Fibroblast of skin of left quadriceps (primary cell): ENCODE measurements at places on chromosomes 2 and 18.

- DNase-seq: no peak
Observed at GRCh38 chr2:141015341-141016047, 1115.3 kb downstream of the LRP1B start.

- DNase-seq: no peak
Observed at GRCh38 chr18:47802802-47803201, 127.7 kb downstream of the SMAD2 start.

DNA sequence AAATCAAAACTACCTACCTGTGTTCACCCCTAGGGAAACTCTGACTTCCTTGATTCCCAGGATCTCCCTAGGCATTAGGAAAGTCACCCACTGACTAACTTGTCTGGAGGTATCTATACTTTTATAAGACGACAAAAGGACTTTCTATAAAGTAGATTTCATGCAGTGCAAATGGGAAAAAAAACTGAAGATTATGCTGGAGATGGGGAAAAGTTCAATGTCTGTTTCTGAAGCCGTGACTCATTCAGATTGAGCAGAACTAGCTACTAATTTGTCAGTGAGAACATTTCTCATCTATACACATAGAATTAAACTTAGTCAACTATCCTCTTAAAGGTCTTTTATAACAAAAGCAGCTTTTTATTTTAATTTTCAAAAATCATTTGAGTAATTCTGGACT, 6.0 kb downstream of the SEPTIN10 start:
- DNase-seq: no peak

DNA sequence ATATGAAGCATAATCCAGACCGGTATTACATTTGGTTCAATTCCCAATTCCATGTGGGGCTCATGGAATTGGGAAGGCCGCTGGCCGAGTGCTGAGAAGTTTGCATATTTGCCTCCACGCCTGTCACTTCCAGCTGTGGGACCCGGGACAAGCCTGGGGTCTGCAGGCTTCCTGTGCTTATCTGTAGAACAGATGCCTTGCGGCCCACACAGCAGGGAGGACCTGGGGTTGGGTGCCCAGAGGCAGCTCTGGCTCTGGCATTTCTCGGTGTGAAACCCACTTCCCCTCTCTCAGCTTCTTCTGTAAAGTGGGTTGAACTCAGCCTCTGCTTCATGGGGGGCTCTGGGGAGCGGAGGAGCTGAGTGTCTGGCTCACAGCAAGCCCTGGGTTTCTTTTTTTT, 97.9 kb downstream of the SH3BP4 start:
- no peak for DNase-seq

GRCh38 chr18:61735564-61736102, 157.2 kb downstream of the RNF152 start:
- no peak for DNase-seq

DNA sequence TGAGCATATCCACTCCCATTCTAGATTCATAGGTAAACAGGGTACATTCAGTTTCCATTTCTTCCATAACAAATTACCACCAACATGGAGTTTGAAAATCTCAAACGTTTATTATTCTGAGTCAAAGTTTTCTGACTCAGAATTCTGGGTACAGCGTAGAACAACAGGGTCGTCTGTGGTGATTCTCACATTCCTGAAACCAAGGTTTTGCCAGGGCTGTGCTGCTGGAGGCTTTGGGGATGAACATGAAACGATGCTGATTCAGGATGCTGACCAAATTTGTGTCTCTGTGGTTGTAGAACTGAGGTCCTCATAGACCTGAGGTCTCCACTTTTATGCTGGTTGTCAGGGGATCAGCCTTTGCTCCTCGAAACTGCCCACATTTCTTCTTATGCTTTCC, 255.7 kb downstream of the DSEL start:
- no peak for DNase-seq

DNA sequence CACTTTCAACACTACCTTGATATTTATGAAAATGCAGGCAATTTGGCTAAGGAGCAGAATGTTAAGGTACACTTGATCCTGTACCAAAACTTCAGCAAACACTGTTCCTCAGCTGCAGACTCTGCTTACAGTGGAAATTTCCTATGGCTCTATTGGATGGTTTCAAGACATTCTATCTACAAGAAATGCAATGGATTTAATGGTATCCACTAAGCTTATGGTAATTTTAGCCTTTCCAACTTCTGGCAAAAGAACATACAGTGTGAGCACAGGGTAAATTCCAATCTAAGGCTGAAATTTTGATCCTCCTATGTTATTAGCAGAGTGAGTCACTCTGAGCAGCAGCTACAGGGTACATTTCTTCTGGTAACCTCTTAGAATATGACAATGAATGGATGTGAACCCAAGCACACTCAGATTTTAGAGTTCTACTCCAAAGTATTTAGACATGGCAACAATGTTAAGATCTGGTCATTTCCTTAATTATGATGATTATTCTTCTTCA, 361.8 kb upstream of the PIK3C3 start:
- DNase-seq: no peak

GRCh38 chr18:27994571-27994970, 182.4 kb downstream of the CDH2 start:
- no peak for DNase-seq

DNA sequence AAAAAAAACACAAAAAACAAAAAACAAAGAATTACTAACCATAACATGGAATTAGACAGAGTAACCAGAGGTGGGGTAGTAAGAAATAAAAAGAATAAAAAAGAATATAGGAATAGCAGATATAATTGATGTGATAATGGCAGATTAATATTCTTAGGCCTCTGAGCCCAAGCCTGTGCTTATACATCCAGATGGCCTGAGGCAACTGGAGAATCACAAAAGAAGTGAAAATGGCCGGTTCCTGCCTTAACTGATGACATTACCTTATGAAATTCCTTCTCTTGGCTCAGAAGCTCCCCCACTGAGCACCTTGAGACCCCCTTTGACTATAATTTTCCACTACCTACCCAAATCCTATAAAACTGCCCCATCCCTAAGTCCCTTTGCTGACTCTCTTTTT, 95.1 kb upstream of the MSH6 start:
- no peak for DNase-seq

GRCh38 chr2:41720331-41721251, 327.2 kb upstream of the PKDCC start:
- no peak for DNase-seq

- peak; percentile 11 for DNase-seq
Observed at GRCh38 chr2:218962859-218963492, 3.5 kb downstream of the CDK5R2 start.

- no peak for DNase-seq
Observed at GRCh38 chr2:159229476-159230144, 56.9 kb downstream of the WDSUB1 start.

DNA sequence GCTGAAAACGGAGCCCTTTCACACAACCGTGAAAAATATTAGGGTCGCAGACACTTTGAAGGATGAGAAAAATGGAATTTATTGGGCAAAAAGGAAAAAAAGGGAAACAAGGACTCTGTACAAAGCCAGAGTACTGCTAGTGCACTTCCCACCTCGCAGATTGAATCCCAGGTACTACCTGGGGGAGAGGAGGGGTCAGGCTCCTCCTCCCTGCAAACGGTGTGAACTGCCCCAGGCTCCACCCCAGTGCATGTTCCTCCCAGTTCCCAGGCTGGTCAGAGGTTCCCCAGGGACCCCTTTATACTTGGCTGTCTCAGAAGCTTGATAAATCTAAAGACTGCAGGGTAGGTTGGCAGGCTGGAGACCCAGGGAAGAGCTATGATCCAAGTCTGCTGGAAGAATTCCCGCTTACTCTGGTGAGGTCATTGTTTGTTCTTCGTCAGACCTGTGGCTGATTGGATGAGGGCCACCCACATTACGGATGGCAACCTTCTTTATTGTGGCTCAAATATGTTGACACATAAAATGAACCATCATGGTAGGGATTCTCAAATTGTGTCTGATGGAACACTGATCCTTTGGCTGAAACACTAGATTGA, 290.4 kb upstream of the POU3F3 start:
- DNase-seq: no peak

DNA sequence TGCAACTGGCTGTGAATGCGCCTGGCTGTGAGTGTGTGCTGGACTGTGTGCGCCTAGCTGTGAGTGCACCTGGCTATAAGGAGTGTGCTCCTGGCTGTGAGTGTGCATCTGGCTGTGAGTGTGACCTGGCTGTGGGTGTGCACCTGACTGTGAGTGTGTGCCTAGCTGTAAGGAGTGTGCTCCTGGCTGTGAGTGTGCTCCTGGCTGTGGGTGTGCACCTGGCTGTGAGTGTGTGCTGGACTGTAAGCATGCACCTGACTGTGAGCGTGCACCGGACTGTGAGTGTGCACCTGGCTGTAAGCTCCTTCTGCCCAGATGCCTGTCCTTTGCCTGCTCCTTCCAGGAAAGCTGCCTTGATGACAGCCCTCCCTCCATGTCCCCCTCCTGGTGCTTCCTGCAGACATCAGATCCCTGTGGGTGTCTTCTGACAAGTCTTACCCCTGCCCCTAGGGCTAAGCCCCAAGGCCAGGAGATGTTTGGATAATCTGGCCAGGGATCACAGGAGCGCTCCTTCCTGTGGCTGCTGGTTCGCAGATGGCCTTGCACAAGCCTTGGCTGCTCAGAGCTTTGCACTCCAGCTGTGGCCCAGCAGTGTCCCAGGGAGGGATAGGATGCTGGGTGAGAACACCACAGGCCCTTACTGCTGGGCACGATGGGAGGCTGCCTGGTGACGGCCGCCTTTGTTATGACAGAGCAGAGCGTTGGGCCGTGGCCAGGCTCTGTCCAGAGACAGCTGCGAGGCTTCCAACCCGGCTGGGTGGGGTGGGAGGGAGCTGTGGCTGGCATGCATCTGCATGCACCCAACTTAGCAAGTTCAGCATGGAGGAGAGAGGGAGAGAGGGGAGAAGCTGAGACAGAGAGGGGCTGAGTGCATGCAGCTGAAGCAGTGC, 89.9 kb downstream of the GLI2 start:
- no peak for DNase-seq

DNA sequence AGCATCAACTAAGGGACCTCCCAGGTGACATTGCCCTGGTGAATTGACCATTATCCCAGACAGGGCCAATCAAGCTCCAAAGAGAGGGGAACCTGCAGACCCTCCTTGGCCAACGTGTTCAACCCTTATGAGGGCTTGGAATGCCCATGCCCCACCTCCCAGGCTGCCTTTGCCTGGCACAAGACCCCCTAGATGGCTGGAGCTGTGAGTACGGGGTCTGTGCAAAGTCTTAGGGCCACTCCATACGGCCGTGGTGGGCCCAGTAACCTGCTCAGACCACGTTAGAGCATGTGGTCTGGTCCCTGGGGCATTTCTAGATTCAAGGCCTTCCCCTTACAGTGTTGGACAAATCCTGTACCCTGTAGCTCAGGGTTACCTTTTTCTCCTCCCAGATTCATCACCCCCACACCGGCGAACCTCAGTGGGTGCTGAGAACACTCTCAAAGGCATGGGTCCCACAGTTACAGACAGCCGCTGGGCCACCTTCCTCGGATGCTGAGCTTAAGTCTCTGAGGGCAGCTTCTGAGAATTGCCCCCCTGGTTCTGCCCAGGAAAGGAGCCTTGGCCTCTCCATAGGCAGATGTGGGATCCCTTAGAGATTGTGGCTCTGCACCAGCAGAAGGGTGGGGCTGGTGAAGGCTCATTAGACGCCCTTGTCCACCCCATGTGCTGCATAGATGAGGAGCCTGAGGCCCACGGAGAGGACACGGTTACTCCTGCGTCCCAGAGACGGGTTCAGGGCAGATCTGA, 18.3 kb upstream of the KCNK3 start:
- DNase-seq: no peak

- no peak for DNase-seq
Observed at GRCh38 chr2:239213643-239214101, 187.1 kb downstream of the HDAC4 start.

- no peak for DNase-seq
Observed at GRCh38 chr18:13398631-13399030, 180.1 kb downstream of the LDLRAD4 start.

DNA sequence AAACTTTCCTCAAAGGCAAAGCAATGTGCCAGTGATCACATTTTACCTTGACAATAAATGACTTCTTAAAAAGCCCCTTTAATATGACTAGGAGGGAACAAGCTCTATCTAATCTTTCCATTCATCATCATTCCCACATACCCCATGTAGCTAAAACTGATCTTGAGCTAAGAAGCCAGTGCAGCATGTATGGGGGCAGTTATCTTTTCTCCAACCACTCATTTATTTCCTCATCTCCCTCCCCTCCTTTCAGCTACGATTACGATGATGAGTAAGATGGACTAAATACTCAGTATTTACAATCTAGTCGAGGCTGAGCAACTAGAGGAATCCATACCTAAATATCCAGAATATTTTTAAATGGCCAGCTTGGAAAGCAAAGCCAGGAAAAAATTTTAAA, 35.5 kb downstream of the PNO1 start:
- no peak for DNase-seq

- no peak for DNase-seq
Observed at GRCh38 chr2:200033929-200034328, 78.5 kb downstream of the MAIP1 start.

DNA sequence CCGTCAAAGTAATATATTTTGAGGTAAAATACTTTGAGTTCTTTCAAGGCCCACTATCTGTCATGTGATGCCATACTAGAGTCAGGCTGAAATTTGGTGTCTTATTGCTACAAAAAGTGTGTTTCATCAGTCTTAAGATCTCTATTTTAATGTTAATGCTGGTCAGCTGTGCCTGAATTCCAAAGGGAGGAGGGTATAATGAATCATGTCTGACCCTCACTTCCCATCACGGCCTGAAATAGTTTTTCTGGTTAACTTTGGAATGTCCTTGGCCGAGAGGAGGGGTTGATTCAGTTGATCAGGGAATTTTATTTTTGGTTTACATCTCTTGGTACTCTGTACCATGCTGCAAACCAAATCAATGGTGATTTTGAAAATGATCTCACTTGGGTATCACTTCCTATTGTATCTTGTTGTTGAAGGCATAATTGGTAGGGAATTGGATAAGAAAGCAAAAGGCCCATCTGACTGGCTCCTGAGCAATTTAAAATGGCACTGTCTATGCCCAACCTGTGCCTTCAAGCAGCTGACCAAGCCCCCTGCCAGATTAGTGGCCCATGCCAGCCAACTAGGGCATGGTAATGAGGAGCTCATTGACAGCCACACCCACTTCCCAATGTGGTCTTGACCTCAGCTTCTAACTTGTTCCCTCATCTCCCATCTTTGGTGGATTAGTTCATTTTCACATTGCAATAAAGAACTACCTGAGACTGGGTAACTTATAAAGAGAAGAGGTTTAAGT, 6.1 kb upstream of the SLC35F5 start:
- DNase-seq: peak; percentile 40

GRCh38 chr2:141348481-141348880, 782.3 kb downstream of the LRP1B start:
- peak; percentile 37 for DNase-seq
